Neuronal stem cell (in vitro differentiated cells): ENCODE measurements at places on chromosomes 7 and 10.

DNA sequence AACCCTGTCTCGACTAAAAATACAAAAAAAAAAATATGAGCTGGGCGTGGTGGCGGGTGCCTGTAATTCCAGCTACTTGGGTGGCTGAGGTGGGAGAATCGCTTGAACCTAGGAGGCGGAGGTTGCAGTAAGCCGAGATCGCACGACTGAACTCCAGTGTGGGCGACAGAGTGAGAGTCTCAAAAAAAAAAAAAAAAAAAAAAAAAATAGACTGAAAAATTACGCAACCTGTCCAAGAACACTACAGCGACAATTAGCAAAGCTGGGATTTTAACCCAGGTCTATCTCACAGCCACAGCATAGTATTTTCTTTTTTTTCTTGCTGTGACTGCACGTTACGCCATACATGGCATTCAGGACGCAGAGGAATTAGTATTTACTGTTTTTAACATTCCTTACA, 1.1 kb upstream of the RABGEF1 start:
- no peak for DNase-seq

- no peak for DNase-seq
These were observed 62.5 kb upstream of the TOMM7 start for GRCh38 chr7:22884911-22885788.

GRCh38 chr7:38934536-38934935, 25.5 kb upstream of the VPS41 start:
- no peak for DNase-seq

- no peak for DNase-seq
These were observed 35.2 kb downstream of the FAM53B start for GRCh38 chr10:124708922-124709520.

- no peak for DNase-seq
These were observed 28.2 kb downstream of the AP5Z1 start for GRCh38 chr7:4803397-4804241.
